ENCODE measurements at places on chromosomes 11 and 22.

DNA sequence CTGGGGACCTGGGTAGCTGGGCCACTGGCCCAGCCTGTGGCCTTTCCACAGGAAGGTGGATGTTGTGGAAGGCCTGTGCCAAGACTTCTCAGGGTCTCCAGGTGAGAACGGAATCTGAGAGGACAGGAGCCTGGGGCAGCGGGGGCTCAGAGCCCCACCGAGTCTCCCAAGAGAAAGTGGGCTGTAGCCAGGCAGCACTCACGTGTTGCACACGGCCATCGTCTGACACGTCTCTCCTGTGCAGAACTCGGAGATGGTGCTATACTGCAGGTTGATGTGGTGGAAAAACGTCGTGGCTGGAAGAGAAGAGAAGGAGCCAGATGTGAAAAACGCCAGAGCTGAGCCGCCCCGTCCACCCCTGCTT, 6.4 kb downstream of the MOB2 start:
- DNase-seq, result no peak

DNA sequence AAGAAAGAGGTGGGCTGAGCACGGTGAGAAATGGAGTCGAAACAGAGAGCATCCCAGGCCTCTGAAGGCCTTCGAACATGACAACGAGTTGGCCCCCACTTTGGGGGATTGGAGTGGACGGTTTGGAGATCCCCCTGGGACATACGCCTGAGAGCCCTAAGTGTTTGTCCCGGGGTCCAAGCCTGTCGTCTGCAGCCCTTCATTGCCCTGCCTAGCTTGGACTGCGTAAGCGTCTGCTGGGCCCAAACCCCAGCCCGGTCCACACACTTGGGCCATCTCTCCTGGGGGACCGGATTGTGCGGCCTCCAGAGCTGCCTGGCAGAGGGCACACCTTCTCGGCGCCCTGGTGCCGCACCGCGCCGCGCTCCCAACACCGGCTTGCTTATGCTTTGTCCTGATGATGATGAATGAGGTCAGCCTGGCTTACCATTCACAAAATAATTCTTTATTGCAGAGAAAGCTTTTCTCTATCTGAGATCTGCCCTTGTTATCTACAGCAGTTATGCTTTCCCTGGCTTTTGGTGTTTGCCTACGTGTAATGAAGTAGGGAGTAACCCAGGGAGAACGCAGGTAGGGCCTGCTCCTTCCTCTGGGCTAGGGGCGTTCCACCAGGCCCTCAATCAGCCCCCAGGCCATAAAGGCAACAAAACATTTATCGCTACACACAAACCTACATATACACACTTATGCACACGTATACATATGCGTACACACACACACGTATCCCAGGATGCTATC, 85.9 kb upstream of the PPARA start:
- no peak for DNase-seq

GRCh38 chr11:108786281-108786990, 121.6 kb downstream of the DDX10 start:
- no peak for DNase-seq

DNA sequence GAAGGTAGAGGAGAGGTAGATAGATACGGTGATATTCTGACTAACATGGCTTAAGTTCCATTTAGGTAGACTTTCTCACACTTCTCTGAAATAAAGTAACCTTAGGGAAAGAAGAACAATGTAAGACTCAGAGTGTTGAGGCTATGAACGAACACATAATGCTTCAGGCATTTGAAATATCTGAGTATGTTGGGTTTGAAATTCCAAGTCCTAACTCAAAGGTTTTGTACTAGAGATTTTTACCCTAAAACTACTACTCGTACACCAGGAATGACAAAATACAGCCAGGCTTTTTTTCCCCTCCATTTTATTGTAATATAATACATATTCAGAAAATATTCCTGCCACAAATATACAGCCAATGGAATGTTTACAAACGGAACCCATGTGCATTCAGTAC, 592.6 kb downstream of the ETS1 start:
- DNase-seq, result no peak

- peak; percentile 56 for DNase-seq
Measured at GRCh38 chr22:49976439-49977175, 16.0 kb downstream of the PIM3 start.

DNA sequence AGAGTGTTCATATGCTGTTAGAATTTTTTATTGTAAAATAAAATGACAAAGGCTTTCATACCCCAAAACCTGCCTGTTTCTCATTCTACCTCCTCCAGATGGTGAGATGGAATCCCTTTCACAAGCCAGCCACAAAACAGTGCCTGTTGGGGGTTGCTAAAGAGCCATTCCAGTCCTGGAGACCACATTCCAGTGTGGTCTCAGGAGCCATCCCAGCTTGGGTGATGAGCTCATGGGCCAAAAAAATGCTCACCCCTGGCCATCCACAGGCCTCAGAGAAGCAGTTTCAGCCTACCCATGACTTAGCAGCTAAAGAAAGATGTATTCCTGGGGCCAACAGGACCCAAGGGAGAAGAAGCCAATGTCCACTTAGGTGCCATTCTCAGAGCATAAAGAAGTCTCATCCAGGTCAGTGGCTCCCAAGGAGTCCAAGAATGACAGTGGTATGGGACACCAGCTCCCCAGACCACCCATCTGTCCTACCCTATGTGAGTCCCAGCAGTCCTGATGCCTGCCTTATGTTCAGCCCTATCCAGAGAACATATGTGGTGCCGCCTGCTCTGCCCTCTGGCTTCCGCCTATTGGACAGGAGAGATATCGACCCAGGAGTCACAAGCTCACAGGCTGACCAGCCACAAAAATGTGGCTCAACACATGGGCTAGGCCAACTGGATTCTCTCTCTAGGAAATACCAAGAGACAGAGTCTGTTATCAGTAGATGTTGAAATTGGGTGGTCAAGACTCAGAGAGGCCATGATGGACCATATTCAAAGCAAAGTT, 26.4 kb downstream of the C11orf91 start:
- DNase-seq, result no peak

- DNase-seq, result peak; percentile 90
Measured at GRCh38 chr11:67271541-67272284, 5.4 kb downstream of the GRK2 start.

DNA sequence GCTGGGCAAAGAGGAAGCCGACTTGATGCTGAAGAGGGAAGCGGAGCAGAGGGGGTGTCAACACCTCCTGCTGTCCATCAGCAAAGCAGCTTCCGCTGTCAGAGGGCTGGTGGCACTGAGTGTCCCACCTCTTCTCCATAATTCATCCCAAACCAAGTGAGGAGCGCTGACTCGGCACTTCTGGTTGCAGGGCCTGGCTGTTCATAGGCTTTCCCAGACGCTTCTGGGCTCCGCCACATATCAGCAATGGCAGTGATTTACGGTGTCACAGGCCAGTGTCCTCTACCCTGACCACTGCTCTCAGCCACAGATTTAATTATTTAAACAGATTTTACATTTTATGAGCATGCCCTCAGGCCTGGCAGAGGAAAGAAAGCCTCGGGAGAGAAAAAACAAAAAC, 70.1 kb upstream of the TENM4 start:
- DNase-seq, result no peak

GRCh38 chr11:41247621-41248020, 211.8 kb downstream of the LRRC4C start:
- no peak for DNase-seq

GRCh38 chr11:47524291-47524874, 28.5 kb downstream of the CELF1 start:
- DNase-seq, result no peak

- DNase-seq, result no peak
Measured at GRCh38 chr11:94295534-94295933, 8.8 kb upstream of the IZUMO1R start.

DNA sequence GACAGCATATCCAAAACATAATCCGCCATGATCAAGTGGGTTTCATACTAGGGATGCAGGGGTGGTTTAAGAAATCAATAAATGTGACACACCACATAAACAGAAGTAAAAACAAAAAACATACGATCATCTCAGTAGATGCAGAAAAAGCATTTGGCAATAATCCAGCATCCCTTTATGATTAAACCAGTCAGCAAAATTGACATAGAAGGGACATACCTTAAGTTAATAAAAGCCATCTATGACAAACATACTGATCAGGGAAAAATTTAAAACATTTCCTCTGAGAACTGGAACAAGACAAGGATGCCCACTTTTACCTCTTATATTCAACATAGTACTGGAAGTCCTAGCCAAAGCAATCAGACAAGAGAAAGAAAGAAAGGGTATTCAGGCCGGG, 49.6 kb downstream of the GAS2 start:
- no peak for DNase-seq

DNA sequence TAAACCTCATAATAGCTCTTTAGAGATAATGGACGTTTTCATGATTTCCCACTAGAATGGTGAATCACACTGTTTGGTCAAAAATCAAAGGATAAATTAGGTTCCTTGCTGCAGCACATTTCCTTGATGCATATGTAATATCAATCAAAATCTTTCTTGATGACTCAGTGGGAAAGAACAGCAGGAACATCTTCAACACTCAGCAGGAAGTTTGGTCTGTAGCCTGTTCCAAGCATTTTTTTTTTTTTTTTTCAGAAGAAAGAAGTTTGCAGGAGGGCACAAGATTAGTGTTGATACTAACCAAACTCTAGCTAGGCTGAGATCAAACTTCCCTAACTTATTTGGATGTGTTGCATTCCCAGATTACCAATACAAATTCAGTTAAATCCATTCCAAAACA, 1529.8 kb downstream of the FAM181B start:
- no peak for DNase-seq

DNA sequence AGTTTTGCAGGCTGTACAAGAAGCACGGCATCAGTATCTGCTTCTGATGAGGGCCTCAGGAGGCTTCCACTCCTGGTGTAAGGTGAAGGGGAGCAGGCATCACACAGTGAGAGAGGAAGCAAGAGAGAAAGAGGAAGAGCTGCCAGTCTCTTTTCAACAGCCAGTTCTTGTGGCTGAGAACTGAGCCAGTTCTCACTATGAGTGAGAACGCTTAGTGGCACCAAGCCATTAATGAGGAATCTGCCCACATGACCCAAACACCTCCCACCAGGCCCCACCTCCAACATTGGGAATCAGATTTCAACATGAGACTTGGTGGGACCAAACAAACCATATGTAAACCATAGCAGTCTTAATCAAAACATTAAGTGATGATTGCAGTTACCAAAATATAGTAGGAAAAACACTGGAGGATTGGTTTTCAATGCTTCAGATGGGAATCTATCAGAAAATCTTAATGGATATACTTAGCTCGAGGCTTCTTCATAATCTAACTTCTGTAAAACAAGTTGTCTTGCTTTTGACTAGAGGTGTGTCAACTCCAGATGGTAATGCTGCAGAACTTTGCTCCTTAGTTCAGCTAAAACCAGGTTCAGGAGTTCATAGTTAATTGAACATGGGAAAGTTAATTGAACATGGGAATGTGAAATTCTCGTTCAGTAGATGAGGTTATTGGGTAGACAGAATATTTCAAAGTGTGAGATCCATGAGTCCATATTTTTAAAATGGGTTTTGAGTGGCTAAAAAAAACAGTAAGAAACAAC, 12.2 kb downstream of the FAR1 start:
- no peak for DNase-seq

GRCh38 chr11:132082566-132082965, 712.2 kb downstream of the NTM start:
- DNase-seq, result no peak

DNA sequence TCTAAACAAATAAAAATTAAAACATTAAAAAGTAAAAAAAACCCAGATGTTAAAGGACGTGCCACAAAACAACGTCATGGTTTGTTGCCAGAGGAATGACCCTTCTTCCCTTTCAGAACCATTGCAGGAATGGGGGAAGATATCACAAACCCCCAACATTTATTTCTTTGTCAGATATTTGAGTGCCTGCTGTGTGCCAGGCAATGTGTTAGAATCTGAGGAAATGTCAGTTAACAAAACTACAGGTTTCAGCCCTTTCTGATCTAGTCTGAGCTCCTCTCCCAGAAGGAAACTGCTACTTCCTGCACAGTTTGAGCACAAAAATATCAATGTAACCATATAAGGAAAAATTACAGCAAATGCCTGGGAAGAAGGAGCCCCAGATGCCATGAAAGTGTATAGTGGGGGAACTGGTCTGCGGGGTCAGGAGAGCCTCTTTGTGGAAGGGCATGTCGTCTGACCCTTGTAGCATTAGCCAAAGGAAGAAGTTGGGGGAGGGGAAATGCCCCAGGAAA, 7.1 kb upstream of the NHERF4 start:
- DNase-seq, result no peak

- no peak for DNase-seq
Measured at GRCh38 chr22:29260031-29260560, 7.7 kb downstream of the RHBDD3 start.

DNA sequence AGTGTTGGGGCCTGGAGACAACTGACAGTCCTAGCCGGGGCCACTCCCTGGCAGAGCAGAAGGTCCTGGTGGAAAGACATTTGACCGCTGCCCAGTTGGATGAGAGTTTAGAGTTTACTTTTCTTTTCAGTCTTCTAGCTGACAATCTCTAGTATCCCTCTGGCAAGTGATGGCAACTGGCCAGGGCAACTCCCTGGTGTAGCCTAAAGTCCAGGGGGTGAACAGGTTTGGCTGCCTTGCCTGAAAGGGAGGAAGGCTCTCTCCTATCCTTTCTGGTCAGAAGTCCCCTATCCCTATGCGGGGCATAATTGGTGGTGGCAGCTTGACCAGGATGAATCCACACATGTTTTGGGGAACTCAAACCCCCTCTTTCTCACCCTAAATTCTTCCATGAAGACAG, 16.8 kb upstream of the MSANTD2 start:
- DNase-seq, result no peak

DNA sequence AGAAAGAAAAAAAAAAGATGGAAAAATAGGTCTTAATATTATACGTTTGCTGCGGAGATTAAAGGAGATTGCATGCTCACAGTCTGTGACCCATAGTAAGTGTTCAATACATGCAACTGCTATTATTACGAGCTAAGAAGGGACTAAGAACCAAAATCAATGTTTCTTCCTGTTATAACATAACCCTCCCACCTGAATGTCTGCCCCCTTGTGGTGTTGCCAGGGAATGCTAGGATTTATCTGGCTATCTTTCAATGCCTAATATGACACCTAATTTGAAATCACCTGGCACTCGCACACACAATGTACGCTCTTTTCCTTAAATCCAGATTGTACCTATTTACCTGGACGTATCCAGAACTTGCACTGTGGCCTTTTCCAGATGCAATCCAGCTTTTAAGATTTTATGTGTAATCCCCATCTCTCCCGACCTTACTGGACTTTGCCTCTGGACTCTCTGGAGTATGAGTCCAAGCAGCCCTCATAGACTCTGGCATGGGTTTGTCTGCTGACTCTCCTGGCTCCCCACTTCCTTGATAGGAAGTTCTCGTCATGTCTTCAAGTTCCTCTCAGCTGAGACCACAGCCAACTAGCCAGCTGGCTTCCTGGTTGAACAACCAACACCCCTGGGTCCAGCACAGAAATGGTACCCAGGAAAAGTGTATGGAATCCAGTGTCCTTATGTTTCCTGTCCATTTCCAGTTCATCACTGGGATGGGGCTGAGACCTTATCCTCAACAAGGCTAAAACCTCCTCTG, 151.5 kb downstream of the CCDC34 start:
- DNase-seq, result no peak

Measured in activated CD4-positive, alpha-beta T cell treated with anti-CD3 and anti-CD28 coated beads, Interleukin-2, amount 50 U/mL, for 16 hours (primary cell).